Activated CD4-positive, alpha-beta T cell treated with anti-CD3 and anti-CD28 coated beads, Interleukin-2, Interleukin-6, amounts not matched to agents 100 ng/mL and 50 ng/mL, durations not matched to agents 16 hours and 8 hours (primary cell): ENCODE measurements at places on chromosomes 16 and 17.

GRCh38 chr16:51097729-51098128, 53.3 kb downstream of the SALL1 start:
- no peak for DNase-seq

DNA sequence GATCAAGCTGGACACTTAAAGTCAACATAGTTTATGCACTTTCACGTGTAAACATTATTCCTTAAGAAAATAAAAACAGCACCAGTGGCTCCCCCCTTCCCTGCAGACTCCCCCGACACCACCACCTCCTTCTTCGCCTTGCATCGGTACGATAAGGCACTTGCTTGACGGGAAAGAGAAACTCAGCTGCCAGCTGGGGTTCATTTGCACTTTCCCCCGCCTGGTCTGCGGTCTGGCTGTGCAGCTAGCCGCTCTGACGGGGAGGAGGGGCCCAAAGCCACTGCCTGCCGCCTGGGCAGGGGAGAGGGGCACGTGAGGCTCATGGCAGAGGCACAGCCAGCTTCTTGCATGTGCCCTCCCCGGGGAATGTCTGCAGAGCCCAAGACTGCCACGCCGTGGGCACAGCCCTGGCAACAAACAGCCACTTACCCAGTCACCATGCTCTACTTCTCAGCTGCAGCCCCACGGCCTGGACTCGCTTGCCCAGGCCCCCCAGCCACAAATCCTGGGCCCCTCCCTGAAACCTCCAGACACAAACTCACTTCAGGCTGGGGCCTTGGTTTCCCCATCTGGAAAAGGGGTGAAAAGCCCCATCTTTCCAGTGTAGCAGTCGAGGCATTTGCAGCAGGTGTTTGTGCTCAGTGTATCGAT, 16.5 kb upstream of the PRM1 start:
- DNase-seq = peak; percentile 80

DNA sequence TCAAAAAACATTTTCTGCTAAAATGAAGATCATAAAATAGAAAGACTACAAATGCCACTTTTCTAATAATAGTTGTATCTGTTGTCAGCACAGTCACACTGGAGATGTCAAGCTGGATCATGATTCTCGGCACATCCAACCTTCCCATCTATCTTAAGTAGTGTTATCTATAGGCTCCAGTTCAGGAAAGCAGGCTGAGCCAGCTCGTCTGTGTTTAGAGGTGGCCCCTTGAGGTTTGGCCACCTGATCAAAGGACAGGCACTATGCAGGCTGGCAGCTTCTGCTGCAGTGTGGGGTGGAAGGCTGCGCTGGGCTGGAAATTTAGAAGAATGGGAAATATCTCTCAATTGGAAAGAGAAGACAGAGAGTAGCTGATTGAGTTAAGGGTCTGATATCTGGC, 32.4 kb downstream of the SMYD4 start:
- DNase-seq = no peak

DNA sequence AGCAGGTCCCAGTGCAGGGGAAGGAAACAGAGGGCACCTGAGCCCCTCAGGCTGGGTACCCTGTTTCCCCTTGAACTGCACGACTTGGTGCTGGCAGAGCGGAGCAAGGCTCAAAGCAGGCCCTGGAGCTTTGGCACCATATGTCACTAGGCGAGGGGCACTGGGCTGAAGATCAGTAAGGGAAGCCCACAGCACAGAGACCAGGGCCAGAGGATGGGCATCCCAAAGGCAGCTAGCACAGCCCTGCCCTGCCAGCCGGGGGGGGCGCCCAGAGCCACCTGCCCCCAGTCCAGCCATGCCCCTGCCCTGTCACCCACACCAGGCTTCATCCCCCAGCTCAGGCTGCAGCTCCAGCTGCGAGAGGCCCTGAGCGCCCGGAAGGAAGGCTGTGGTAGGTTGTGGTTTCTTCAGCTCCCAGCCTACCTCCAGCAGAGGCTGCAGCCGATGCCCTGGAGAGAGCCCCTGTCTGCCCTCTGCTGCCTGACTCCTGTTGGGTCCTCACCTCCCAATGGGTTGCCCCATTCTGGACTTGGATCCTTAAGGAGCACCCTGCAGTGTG, 10.9 kb downstream of the NHERF1 start:
- peak; percentile 81 for DNase-seq

GRCh38 chr17:55175788-55176427, 88.9 kb upstream of the HLF start:
- no peak for DNase-seq

DNA sequence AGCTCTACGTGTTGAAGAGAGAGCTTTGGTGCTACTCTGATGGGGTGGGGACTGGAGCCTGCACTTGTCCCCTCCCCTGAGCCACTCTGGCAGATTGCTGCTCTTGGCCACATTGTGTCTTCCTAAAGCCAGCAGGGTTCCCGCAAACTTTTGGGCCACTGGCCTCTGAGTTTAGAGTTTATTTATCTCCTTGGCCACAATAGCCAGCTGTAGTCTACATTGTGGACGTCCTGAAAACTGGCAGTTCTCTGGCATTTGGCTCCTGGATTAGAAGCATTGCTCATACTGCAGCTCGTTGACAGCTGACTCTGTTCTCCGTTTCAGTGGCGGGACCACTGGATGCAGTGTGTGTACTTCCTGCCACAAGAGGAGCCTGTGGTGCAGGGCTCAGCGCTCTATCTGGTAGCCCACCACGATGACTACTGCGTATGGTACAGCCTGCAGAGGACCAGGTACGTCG, 34.6 kb downstream of the PRMT7 start:
- no peak for DNase-seq

DNA sequence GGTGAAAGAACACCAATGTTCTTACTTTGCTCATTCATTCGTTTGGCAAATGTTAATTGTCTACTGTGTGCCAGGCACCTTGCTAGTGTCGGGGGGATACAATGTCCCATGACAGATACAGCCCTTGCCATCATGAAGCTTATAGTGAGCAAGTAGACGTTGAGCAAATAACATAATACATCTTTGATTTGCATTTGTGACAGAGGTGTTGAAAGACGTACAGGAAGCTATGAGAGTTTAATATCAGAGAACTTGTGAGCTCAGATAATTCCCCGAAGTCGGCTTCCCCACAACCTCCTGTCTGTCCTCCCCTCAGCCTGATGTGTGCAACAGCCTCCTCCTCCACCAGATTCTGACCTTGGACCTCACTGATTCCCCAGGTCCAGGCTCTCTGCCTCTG, 138.0 kb upstream of the SDK2 start:
- DNase-seq = no peak

- DNase-seq = no peak
Observed at GRCh38 chr16:69522041-69522578, 43.7 kb upstream of the NFAT5 start.

DNA sequence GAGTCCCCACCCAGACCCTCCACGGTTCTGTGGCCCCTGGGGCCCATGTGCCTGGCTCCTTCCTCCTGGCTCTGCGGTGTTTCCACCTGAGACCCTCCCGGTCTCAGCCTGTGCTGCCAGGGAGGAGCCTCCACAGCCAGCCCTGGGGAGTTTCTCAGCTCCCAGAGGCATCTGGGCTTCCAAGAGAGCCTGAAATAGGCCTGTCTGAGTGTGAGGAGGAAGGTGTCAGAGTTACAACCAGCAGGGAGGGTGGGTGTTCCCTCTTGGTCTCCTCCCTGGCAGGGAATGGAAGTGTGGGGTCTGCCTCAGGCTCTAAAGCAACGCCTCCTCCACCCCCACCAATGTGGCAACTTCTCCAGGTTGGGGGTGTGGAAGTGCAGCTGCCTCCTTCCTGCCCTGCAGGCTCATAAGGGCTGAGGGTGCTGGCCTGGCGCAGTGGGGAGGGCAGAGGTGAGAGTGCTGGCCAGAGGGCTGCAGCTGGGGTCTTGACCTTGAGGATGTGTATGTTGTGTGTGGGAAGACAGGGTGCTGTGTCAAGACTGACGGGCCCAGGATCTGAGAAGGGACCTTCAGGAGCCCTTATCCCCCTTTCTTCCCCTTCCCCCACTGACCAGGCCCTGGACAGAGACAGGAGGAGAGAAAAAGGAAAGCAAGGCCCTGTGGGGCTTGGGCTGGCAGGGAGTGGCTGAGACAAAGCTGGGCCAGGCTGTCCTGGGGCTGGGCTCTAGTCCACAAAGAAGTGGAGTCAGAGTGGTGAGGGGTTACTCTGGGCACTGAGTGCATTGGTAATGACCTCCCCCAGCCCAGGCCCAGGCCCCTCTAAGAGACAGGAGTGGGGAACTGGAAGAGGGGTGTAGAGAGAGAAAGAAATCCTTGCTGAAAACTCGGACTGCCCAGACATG, 2.4 kb downstream of the CYGB start:
- no peak for DNase-seq

- no peak for DNase-seq
Observed at GRCh38 chr16:86195863-86196630, 297.1 kb downstream of the IRF8 start.

DNA sequence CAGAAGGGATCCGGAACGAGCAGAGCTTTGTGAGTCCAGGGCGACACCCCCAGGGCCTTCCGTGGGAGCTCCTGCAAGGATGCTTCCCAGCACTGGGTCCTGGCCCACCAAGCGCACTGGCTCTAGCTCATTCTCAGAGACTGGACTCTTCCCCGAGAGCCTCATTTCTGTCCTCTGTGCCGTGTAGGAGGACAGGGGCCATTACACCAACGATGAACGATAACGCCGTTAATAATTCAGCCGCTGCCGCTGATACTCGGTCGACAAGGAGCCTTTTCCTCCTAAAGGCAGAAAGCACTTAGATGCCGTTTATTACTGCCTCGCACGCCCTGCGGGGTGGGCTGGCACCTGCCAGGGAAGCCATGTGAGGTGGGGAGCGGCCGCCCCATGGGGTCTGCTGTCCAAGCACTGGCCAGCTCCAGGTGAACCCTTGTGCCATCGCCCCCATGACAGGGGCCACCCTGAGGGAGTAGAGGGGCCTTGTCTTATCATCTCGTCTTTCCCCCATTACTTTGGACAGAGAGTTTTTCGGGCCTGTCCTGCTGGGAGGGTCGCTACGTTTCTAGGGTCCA, 33.5 kb downstream of the TBC1D16 start:
- DNase-seq = no peak

DNA sequence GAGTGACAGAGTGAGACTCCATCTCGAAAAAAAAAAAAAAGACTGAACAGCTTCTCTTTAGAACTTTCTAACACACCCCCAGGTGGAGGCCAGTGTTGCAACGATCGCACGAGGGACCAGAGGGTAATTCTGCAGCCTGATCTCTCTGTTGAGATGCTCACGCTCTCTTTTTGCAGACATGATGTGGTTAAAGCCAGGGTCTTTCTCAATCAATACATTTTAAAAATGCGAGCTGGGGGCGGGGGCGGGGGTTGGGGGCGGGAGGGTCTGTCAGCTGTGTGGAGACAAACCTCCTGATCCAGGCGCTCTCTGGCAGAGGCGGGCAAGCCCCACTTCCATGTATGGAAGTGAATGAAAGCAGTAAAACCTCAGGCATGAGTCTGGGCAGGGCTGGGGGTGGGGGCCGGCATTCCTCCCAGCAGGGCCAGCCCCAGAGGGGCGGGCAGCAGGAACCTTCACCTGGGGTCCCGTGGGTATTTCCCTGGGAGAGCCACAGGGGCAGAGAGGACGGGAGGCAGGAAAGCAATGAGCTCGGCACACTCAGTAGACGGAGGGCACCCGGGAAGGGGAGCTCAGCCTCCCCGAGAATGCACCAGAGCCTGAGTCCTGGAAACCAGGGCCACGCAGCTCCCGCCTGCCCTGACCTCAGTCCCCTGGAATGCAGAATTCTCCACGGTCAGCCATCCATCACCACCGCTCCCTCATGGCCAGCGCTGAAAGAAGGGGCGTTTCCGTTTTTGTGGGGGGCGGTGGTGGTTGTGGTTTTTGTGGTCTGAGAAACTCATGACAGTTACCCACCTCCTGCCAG, 28.0 kb downstream of the NXN start:
- no peak for DNase-seq

- DNase-seq = no peak
Observed at GRCh38 chr16:84283314-84284153, 11.1 kb upstream of the WFDC1 start.
